ENCODE measurements at places on chromosomes 4 and X. TPM values are rescaled to one million over a fixed set of nuclear protein-coding genes. Genes with fewer than 3 reads are reported as not detected.

Gene ADH7
- not detected for polyA plus RNA-seq

Gene ATOH1
- polyA plus RNA-seq = not detected

Gene PAGE2B
- not detected for polyA plus RNA-seq

Gene GSX2
- polyA plus RNA-seq = not detected

Gene ZNF157
- polyA plus RNA-seq = 0.74 TPM

Gene ZCCHC18
- 5.0 TPM for polyA plus RNA-seq

Gene CPZ
- polyA plus RNA-seq = 19.9 TPM

Gene FDCSP
- polyA plus RNA-seq = 0.74 TPM

Gene KCTD8
- 3.8 TPM for polyA plus RNA-seq

Gene PGK1
- 377 TPM for polyA plus RNA-seq

Gene TMSB15B
- 24.9 TPM for polyA plus RNA-seq

Gene HADH
- polyA plus RNA-seq = 96.5 TPM

Gene PAGE2
- not detected for polyA plus RNA-seq

Gene TLR10
- polyA plus RNA-seq = 0.26 TPM

Gene GSPT2
- polyA plus RNA-seq = 25.5 TPM

Gene BST1
- 15.5 TPM for polyA plus RNA-seq

Gene RPGR
- 14.8 TPM for polyA plus RNA-seq

Gene ERAS
- polyA plus RNA-seq = 0.17 TPM

Gene GUCY1A1
- 75.0 TPM for polyA plus RNA-seq

Gene PCSK1N
- 20.2 TPM for polyA plus RNA-seq

Gene TREX2
- polyA plus RNA-seq = 0.60 TPM

Gene ELOVL6
- 33.7 TPM for polyA plus RNA-seq

Gene EMCN
- 183 TPM for polyA plus RNA-seq

Gene C4orf36
- polyA plus RNA-seq = 0.49 TPM

Gene EDNRA
- polyA plus RNA-seq = 102 TPM

Gene IBSP
- polyA plus RNA-seq = not detected

Gene TMEM47
- 32.1 TPM for polyA plus RNA-seq

Gene IQCM
- not detected for polyA plus RNA-seq

Gene TMEM31
- 1.2 TPM for polyA plus RNA-seq

Gene LRIT3
- polyA plus RNA-seq = 0.96 TPM

Gene TSPAN6
- 184 TPM for polyA plus RNA-seq

Gene KLHL4
- 6.4 TPM for polyA plus RNA-seq

Gene DUSP9
- 46.7 TPM for polyA plus RNA-seq

Gene FNIP2
- polyA plus RNA-seq = 49.1 TPM

Gene COL4A6
- 17.2 TPM for polyA plus RNA-seq

Gene ADGRG4
- polyA plus RNA-seq = not detected

Gene NXF2B
- polyA plus RNA-seq = 1.1 TPM

Gene SGMS2
- 12.7 TPM for polyA plus RNA-seq

Gene GLOD5
- 2.4 TPM for polyA plus RNA-seq

Gene TEC
- 4.1 TPM for polyA plus RNA-seq

Gene GAGE12H
- polyA plus RNA-seq = not detected

Gene ATRX
- 72.0 TPM for polyA plus RNA-seq

Gene NEUROG2
- polyA plus RNA-seq = not detected

Gene BCAP31
- polyA plus RNA-seq = 192 TPM

Gene PPBP
- 13.2 TPM for polyA plus RNA-seq

Gene MSANTD1
- polyA plus RNA-seq = 0.36 TPM

Gene SH3TC1
- polyA plus RNA-seq = 24.1 TPM

Gene XKRX
- polyA plus RNA-seq = 0.33 TPM
